ENCODE measurements at places on chromosomes 1 and 21.

DNA sequence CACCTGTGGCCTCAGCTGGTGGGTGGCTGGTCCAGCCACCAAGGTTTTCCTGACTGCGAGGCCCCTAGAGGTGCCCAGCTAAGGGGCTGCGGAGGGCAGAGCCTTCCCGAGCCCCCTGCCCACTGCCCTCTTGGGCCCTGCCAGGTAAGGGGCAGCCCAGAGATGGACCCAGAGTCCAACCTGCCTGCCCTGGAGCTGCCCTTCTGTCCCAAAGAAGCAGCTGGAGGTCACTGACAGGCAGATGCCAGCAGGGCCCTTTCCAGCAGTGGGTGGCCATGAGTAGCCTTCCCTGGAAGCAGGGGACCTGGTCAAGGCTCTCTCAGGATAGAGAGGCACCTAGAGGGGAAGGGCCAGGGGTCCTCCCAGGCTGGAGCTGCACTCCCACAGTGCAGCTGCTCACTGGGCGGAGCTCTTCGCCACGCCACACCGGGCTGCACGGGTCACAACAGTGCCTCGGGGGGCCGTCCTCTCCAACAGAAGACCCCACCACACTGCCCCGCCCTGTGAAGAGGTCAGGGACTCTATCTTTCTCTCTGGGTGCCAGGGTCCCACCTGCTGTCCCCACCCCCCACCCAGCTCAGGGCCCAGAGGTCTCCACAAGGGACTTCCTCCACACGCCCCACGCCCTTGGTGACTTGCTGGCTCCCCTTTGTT lies 10.9 kb upstream of the GNB1 start:
- no peak for DNase-seq

DNA sequence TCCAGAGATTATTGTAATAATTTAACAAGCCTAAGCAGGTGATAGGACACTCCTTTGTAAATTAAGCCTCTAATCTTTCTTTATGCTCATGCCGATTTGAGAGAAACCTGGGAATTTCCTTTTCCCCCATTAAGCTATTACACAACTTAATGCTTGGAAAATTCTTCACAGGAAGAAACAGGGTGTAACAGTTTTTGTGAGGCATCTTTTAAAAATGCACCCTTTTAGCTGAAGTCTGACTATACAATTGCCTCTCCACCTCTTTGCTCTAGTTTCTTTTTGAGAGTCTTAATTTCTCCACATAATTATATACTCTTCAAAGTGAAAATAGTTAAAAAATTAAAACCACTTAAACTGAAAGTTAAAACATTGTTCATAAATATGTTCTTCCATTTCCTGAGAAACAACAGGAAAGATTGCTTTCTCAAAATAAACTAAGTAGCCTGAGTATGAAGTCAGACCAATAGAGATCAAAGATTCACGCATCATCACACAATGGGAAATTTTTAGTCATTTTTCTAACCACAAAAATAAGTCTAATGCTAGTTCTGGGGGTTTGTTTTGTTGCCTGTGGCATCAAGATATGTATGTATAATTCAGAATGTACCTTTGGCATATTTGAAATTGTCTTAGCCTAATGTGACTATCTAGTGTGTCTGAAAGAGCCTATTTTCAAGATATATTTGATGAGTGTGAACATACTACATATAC lies 34.7 kb downstream of the LRRC8D start:
- no peak for DNase-seq

GRCh38 chr1:229268505-229268904 lies 2.4 kb upstream of the RAB4A start:
- DNase-seq: no peak

DNA sequence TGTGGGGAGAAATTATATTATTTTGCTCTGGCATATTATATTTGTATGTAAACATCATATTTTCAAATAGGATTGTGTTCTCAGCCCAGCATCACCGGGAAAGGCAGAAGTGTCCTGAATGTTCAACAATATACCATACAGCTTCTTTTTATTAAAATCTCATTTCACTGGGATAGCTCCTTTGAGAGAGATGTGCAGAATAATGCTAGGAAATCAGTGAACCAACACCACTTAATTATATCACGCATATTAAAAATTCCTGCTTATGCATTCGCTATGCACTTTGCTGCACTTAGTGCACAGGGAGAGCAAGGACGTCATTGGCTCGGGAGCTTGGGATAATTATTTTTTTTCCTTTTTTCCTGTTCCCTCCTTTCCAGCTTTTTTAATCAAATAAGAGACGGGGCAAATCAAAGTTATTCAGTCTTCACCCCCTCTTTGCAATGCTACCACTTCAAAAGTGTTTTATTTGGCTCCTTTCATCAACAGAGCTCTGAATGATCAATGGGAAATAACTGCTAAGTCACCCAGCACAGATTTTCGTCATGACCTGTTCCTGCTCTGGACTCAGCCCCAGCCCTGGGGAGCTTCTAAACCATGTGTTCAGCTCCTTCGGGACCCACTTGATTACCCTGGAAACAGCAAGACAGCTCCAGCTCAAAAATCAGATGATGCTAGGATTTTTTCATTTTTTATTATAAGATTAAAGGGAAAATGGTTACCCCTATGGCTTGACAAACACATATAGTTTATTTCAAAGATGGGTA lies 165.5 kb upstream of the DUSP10 start:
- DNase-seq: no peak

DNA sequence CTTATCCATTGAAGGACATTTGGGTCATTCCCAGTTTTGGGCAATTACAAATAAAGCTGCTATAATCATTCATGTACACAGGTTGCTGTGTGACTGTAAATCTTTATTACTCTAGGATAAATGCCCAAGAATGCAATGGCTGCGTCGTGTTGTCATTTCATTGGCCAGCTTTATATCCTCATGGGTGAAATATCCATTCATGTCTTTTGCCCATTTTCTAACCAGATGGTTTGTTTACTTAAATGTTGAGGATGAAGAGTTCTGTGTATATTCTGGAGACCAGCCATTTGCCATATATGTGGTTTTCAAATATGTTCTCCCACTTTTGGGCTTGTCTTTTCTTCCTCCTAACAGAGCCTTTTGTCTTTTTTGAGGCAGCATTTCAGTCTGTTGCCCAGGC lies 25.3 kb downstream of the TRIM11 start:
- DNase-seq: no peak

GRCh38 chr1:115951560-115951959 lies 24.8 kb upstream of the SLC22A15 start:
- no peak for DNase-seq

- no peak for DNase-seq
Measured at GRCh38 chr1:62368989-62369388, 49.8 kb upstream of the KANK4 start.

- DNase-seq: peak; percentile 5
Measured at GRCh38 chr1:164380893-164381292, 178.1 kb upstream of the PBX1 start.

- no peak for DNase-seq
Measured at GRCh38 chr1:213159376-213159775, 108.3 kb downstream of the RPS6KC1 start.

DNA sequence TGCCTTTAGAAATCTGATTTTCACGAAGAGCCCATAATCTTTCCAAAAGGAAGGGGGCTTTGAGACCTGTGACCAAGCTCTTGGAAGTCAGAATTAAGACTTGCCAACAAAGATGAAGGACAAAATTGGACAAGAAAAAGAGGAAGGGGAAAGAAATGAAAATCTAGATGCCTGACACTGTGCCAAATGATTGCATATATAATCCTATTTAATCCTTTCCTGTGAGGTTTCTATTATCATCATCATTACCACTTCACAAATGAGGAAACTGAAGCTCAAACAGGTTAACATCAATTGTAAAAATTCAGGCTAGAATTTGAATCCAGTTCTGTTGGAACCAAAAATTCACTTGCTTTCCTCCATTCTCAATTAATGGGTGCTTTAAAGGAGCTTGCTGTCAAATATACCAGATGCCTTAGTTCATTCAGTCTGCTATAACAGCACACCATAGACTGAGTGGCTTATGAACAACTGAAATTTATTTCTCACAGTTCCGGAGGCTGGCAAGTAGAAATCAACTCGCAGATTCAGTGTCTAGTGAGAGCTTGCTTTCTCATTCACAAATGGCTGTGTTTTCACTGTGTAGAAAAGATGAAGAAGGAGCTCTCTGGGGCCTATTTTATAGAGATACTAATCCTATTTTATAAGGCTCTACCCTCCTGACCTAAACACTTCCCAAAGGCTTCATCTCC lies 197.5 kb upstream of the ST6GALNAC5 start:
- DNase-seq: no peak

DNA sequence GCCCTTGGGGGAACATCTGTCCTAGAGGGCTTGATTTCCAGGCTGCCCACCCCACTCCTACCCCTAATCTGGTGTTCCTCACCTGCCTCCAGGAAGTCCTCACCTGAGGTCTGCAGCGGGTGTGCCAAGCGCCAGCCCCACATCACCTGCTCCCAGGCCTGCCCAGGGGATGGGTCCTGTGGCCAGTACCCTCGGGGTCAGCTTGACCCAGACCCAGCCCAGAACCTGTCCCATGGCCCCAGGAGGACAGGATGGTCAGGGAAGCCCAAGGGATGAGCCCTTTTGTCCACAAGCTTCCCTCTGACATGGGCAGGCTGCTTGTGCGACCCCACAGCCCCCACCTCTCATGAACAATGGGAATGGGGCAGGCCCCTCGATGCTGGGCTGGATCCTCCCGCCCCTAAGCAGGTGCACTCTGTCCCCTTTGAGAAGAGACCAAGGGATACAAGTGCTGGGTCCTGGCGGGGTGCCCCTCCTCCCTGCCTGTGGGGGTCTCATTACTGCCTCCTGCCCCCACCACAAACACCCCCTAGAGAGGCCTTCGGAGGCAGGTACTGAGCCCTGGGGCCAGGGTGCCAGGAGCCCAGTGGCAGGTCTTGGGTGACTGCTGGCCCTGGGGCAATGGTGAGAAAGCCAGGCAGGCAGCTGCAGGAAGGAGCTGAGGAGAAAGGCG lies 3.2 kb downstream of the MIB2 start:
- DNase-seq: no peak

DNA sequence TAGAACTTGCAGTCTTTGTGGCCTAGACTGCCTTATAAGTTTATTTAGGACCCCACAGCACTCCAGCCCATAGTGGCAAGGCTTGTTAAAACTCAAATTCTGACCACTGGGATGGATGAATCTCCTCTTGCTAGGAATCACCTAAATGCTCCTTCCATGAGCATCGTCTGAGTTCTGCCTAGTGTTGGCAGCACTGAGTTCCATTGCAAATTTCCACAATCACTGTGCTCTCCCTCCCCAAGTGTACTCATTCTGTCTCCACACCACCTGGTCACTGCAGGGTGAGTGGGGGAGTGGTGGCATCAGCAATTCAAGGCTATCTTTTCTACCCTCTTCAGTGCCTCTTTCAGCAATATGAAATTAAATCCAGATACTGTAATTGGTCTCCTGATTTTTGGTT lies 46.7 kb upstream of the PTBP2 start:
- DNase-seq: no peak

- no peak for DNase-seq
Measured at GRCh38 chr21:35120631-35121180, 71.6 kb upstream of the RUNX1 start.

DNA sequence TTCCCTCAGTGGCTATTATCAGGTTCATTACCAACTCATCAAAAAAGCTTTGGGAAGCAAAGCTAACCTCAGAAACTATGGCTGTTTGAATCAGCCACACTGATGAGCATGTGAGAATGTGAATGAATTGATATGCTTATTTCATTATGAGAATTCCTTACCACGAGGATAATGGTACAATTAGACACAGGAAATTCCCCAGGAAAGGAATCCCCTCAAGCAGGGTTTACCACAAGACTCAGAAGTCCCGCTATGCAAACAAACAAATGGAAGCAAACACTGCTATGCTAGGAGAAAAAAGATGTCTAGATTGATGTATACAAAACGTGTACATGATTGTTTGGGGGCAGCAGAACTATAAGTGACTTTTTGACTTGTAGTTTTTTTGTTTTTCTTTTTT lies 205.0 kb downstream of the HMCN1 start:
- no peak for DNase-seq

DNA sequence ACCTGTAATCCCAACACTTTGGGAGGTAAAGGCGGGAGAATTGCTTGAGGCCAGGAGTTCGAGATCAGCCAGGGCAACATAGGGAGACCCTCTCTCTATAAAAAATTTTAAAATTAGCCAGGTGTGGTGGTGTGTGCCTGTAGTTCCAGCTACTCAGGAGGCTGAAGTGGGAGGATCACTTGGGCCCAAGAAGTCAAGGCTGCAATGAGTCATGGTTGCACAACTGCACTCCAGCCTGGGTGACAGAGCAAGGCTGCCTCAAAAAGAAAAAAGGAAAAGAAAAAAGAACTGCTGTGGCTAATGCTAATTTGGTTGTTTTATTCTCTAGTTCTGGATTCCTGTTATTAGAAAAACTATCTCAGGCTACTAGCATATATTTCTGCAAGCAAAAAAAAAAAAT lies 29.8 kb downstream of the DBT start:
- no peak for DNase-seq

- DNase-seq: no peak
Measured at GRCh38 chr1:244800821-244801220, 34.6 kb upstream of the COX20 start.

DNA sequence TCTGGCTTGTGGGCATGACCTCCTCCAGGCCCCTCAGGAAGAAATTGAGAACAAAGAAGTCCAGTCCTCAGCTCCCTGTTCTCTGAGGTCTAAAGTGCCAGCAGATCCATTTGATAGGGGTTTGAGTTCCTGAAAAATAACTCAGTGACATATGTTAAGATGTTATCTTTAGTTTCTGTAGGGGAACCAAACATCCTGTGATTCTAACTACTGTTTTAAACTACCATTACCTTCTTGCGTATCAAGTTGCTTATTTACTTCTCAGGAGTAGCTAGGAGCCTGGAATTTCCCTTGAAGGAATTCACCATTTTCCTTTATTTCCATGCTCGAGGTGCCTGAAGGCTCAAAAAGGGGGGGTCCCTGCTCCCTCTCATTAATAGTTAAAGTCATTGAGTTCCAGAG lies 18.8 kb upstream of the LIN9 start:
- DNase-seq: no peak

- DNase-seq: no peak
Measured at GRCh38 chr1:225280563-225280962, 147.3 kb downstream of the LBR start.

DNA sequence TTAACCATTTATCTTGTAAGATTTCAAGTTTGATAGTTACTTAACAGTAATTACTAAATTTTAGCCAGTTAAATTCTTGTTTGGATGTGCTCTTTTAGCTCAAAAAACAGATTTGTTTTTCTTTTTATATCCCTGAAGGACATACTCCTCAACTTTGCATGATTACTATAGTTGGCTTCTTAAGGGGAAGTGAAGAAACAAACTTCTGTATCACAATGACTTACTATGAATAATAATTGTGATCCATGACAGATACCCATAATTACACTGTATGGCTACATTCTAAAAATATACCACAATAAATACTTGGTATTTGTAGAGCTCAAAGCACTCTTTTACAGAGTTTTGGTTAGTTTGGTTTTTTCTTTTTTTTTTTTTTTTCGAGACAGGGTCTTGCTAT lies 55.8 kb downstream of the IARS2 start:
- no peak for DNase-seq

GRCh38 chr1:150061632-150062101 lies 5.9 kb upstream of the VPS45 start:
- DNase-seq: peak; percentile 27

DNA sequence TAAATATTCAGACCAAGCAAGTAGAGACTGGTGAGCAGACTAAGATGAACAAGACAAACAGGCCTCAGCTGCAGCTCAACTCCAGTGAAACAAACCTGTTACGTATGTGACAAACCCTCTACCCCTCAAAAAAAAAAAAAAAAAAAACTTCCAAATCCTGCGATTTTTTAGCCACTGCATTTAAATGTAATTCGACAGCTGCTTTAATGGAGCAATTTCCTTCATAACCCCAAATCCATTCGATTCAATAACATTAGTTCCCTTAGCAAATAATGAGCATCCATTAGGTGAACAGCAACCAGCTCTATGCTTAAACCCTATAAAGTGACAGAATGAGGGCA lies 31.1 kb downstream of the SIPA1L2 start:
- DNase-seq: no peak

Measured in fibroblast of the conjunctiva (primary cell).